ENCODE measurements at places on chromosomes 3 and 15.
A peak's percentile ranks its signal among the peaks of the same experiment; 100 is the strongest.

DNA sequence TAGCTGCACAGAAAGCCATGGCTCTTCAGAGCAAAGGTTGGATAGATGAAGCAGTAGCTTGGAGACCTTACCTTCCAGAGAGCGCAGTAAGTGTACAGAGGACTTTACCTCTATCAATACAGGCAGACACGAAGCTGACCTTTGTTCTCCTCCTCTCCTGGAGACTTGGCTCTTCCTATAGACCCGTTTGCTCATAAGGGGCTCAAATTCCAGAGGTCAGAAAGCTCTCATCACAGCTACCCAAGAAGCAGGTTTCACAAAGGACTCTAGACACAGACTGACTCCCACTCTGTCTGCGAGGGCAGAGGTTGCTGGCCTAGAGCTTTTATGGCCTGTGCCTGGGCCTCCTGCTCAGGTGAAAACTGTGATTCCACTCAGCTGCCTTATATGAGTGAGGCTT is 35.4 kb upstream of the TOPAZ1 start:
- DNase-seq = no peak

GRCh38 chr3:162764808-162765071 is 1268.1 kb downstream of the OTOL1 start:
- DNase-seq = peak; percentile 10

- no peak for DNase-seq
Measured at GRCh38 chr15:101277943-101278564, 769 bp upstream of the SELENOS start.

- no peak for DNase-seq
Measured at GRCh38 chr15:49182128-49182527, 12.1 kb downstream of the GALK2 start.

GRCh38 chr3:155843569-155843968 is 10.7 kb downstream of the SLC33A1 start:
- no peak for DNase-seq

DNA sequence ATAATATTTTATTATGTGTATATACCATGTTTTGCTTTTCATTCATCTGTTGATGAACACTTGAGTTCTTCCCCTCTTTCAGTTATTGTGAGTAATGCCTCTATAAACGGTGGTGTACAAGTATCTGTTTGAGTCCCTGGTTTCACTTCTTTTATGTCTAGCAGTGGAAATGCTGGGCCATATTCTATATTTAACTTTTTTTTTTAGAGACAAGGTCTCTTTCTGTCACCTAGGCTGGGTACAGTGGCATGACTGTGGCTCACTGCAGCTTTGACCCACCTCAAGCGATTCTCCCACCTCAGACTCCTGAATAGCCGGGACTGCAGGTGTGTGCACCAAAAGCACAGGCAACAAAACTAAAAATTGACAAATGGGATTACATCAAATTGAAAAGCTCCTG is 19.9 kb downstream of the GOLM2 start:
- no peak for DNase-seq

All from EH (cell line).